ENCODE measurements at places on chromosomes 2 and 18.
A peak's percentile ranks its signal among the peaks of the same experiment; 100 is the strongest.

GRCh38 chr2:105924271-105924670 lies 179.6 kb downstream of the NCK2 start:
- DNase-seq, result no peak

GRCh38 chr2:160061944-160062291 lies 497 bp downstream of the PLA2R1 start:
- no peak for DNase-seq

GRCh38 chr2:113202305-113203216 lies 28.8 kb downstream of the PSD4 start:
- no peak for DNase-seq

DNA sequence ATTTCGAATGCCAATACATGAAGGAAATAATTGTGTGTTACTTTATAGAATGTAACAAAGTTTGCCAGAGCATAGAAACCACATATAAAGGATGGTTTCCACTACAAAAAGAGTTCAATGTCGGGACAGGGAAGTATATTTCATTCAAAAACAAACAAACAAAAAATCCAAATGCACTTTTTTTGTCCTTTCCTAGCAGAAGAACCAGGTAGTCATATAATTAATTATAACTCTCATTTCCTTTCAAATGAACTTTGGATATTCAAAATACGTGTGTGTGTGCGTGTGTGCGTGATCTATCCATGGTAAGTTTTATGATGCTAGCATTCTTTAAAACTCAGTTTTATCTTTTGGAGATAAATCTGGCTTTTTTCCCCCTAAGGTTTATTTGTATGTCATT lies 8.3 kb downstream of the FN1 start:
- DNase-seq, result no peak

DNA sequence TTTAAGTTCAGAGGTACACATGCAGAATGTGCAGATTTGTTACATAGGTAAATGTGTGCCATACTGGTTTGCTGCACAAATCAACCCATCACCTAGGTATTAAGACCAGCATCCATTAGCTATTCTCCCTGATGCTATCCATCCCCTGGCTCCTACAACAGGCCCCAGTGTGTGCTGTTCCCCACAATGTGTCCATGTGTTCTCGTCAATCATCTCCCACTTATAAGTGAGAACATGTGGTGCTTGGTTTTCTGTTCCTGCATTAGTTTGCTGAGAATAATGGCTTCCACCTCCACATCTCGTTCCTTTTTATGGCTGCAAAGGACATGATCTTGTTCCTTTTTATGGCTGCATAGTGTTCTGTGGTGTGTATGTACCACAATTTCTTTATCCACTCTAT lies 75.8 kb downstream of the SUCLG1 start:
- DNase-seq, result no peak

- DNase-seq, result no peak
These were observed 1109.0 kb upstream of the CHAC2 start for GRCh38 chr2:52658598-52658997.

GRCh38 chr18:56651771-56652092 lies 573 bp downstream of the WDR7 start:
- no peak for DNase-seq

GRCh38 chr2:238236571-238236970 lies 3.3 kb downstream of the HES6 start:
- no peak for DNase-seq

GRCh38 chr2:240134466-240134865 lies 1.6 kb downstream of the COPS9 start:
- no peak for DNase-seq

DNA sequence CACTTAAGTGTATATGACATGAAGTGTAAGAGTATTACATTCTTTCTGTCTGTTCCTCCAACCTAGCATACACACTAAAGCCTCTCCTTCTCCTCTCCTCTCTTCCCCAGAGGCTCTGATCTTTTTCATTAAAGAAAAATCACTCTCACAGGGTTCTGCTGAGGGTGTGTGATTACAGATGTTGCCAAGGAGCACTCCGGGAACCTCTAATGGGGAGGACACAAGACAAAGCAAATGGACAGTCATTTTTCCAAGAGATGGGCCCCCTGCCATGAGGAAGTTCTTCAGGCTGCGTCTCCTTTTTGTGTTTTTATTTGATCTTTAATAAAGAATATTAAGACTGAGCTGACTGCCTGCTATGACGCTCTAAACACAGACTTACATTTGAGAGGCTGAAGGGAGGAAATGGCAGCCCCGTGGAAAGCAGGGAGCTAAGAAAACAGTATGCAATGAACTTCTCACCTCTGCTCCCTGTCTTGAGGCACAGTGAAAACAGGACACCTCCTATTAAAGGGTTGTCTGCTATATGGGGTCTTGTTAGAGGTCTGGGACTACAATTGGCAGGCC lies 578.1 kb downstream of the PIK3C3 start:
- no peak for DNase-seq

DNA sequence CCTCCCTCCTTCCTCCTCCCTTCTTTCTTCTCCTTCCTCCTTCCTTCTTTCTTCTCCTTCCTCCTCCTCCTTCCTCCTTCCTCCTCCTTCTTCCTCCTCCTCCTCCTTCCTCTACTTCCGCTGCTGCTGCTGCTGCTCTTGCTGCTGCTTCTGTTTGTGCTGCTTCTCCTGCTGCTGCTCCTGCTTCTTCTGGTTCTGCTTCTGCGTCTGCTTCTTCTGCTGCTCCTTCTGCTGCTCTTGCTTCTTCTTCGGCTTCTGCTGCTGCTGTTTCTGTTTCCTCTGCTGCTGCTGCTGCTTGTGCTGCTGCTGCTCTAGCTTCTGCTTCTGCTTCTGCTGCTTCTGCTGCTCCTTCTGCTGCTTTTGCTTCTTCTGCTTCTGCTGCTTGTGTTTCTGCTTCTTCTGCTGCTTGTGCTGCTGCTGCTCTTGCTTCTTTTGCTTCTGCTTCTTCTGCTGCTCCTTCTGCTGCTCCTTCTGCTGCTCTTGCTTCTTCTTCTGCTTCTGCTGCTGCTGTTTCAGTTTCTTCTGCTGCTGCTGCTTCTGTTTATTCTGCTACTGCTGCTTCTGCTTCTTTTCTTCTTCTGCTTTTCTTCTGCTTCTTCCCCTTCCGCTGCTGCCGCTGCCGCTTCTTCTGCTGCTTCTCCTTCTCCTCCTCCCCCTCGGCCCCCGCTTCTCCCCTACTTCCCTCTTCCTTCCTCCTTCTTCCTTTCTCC lies 8.6 kb downstream of the SNRNP27 start:
- peak; percentile 93 for DNase-seq

GRCh38 chr18:48171490-48172188 lies 237.5 kb downstream of the ZBTB7C start:
- DNase-seq, result no peak

GRCh38 chr2:217835931-217836891 lies 166.6 kb downstream of the TNS1 start:
- no peak for DNase-seq

GRCh38 chr2:38174646-38175423 lies 98.9 kb upstream of the CYP1B1 start:
- DNase-seq, result peak; percentile 95

DNA sequence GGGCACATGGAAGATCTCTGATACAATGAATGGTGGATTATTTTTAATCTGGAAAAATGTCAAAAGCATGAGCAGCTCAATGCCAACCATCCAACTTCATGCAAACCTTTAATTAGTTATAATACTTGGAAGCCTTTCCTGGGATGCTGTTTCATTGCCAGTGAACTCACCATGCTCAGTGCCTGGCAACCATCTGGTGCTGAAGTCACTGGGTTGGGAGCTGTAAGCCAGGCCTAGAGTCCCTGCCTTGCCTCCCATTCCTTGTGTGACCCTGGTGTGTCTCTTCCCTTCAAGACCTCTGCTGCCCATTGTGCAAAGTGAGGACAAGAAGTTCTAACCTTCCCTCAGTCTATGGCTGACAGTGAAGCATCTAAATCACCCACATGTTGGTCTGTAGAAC lies 458.7 kb downstream of the RNF144A start:
- no peak for DNase-seq

- DNase-seq, result no peak
These were observed 14.9 kb upstream of the DTNB start for GRCh38 chr2:25688236-25688635.

- DNase-seq, result no peak
These were observed 109.2 kb upstream of the RAB12 start for GRCh38 chr18:8499810-8500675.

DNA sequence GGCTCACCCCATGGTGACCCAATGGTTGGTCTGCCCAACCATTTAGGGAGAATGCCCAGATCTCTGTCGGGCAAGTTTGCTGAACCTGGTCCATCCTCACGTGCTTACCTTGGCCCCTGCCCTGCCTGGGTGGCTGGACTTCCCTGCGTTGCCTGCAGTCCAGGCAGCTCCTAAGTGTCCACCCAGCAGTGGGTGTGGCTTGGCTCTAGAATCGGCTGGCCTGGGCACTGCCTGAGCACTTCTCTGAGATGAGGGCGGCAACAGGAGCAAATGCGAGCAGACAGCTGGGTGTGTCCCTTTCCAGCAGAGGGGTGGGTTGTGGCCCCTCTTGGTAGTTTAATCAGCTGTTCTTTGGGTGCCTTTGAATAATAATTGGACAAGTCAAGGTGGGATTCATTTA lies 11.3 kb downstream of the PCARE start:
- no peak for DNase-seq

GRCh38 chr2:23346029-23346428 lies 39.0 kb upstream of the KLHL29 start:
- no peak for DNase-seq

- DNase-seq, result no peak
These were observed 1392.9 kb upstream of the ACVR2A start for GRCh38 chr2:146451972-146452371.

- peak; percentile 22 for DNase-seq
These were observed 61.6 kb upstream of the SLC38A11 start for GRCh38 chr2:165016772-165017411.

DNA sequence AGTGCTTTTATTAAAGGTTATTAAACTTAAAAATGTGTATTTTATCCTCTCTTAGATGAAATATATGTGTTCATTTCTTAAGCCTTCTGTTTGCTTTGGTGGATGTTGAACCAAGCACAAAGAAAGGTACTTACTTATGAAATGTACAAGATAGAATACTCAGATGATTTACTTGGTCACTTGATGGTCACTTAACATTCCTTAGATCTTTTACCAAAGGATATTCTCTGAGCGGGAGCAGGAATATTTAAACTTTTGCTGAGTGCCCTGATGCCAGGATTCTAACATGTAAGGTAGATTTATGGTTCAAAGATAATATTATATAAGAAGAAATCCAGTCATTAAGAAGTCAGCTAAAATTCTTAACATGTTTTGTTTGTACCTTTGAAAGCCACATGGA lies 193.5 kb upstream of the ZEB2 start:
- no peak for DNase-seq

- DNase-seq, result peak; percentile 33
These were observed 37.5 kb downstream of the CMPK2 start for GRCh38 chr2:6828299-6828584.

DNA sequence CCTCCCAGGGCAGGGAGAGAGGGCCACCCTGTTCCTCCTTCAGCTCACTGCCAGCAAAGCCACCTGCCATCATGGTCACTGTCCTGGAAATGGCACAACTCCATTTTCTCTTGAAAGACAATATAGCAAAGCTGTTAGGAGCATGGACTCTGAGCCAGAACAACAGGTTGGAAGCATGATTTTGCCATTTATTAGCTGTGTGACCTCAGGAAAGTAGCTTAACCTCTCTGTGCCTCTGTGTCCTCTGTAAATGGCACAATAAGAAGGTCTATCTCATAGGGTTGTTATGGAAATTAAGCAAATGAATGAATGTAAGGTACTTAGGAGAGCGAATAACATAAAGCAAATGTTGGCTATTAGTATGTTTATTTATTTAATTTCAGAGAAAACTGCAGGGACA lies 730.4 kb upstream of the ID2 start:
- no peak for DNase-seq

GRCh38 chr18:72197591-72197990 lies 346.6 kb downstream of the CBLN2 start:
- DNase-seq, result no peak

DNA sequence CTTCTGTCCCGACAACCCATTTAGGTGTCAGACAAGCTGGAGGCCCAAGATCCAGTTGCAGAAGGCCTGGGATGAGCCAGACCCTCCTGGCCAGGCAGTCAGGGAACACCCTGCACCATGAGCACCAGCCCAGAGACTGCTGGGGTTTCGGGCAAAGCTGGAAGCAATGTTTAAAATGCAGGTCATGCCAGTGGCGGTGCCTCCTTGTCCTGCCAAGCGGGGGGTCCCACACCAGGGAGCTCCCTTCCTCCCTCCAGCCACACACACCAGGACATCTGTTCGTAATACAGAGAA lies 230.2 kb downstream of the ATAD2B start:
- DNase-seq, result no peak

DNA sequence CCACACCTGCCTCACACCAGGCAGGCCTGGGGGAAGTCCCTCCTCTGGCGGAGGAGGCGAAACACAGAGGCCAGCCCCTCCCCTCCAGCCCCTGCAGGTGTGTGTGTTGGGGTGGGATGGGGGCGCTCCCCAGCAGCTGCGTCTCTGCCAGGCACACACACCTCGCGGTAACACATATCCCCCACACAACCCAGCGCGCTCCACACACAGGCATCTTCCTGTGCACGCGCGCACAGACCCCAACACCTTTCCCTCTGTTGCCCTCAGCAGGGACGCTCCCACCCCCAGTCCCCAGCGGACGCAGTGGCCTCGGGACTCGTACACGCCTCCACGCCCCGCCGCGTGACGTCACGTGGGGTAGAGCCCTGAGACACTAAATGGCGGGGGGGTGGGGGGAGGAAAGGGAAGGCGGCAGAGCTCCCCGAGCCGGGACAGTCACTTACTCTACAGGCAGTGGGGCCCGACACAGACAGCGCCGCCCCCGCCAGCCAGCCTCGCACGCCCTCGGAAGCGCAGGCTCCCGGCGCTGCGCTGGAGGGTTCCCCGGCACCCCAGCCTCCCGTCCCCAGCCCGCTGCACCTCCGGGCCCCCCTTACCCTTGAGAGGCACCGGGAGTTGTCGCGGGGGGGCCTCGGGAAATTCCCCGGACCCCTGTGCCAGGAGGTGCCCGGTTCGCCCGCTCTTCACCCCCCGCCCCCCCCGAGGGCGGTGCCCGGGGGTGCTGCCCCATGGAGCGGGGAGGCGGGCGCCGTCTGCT lies at the start of gene WNT10A:
TSS of gene WNT10A (plus strand) at position 751 of the 757 bp plus-strand sequence. CDS start 144 bp downstream, outside the sequence.
- no peak for DNase-seq

- DNase-seq, result no peak
These were observed 360.6 kb upstream of the SLC14A2 start for GRCh38 chr18:45254709-45255082.

GRCh38 chr18:12373771-12374116 lies 3.3 kb downstream of the AFG3L2 start:
- DNase-seq, result no peak

- no peak for DNase-seq
These were observed 10.9 kb upstream of the SLC4A3 start for GRCh38 chr2:219616550-219616949.

Data from AML-193 (cell line).